ENCODE measurements at places on chromosomes 12 and 14. TPM values are rescaled to one million over a fixed set of nuclear protein-coding genes. Genes with fewer than 3 reads are reported as not detected.

RBP5 gene
- 6.9 TPM for total RNA-seq

PKP2 gene
- total RNA-seq: 14.6 TPM

DNAH10 gene
- 6.8 TPM for total RNA-seq

DNA sequence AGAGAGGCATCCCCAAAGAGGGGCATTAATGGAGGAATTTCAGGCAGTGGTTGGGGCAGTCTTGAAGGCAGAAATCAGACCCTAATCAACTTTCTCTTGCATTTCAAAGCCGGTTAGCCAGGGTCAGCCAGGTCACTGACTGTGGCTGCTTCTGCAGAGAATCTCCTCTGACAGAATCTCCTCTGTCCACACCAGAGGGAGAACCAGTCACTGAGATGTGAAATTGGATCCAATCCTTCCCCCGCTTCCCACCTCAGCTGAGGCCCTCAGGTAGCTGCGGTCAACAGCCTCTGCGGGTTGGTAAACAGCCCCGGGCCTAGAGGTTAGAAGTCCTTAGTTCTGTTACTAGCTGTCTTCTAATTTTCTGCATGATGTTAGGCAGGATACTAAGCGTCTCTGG is 39.8 kb upstream of the NUAK1 start:
- DNase-seq: no peak
